GF-D8 (cell line): ENCODE measurements at places on chromosomes 3 and 15.

GRCh38 chr3:192653862-192654261 lies 73.5 kb downstream of the FGF12 start:
- no peak for DNase-seq

DNA sequence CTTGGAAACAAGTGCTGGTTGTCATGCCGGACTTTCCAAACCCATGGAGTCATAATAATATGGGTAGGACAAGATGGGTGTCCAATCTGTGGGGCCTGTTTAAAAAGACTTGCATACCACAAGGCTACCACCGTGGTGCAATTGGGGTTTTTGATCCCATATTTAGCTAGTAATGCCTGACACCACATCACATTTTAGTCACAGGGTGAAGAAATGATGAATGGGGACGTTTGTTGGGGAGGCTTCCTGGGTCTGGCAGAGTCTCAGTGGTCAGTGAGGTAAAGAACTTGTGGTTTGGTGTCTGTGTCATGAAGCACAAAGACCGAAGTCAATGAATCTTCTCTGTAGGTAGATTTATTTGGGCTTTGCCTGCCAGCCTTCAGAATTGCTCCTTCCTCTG lies 31.0 kb downstream of the P3H2 start:
- DNase-seq, result no peak

GRCh38 chr3:136141891-136142290 lies 54.2 kb downstream of the MSL2 start:
- no peak for DNase-seq

DNA sequence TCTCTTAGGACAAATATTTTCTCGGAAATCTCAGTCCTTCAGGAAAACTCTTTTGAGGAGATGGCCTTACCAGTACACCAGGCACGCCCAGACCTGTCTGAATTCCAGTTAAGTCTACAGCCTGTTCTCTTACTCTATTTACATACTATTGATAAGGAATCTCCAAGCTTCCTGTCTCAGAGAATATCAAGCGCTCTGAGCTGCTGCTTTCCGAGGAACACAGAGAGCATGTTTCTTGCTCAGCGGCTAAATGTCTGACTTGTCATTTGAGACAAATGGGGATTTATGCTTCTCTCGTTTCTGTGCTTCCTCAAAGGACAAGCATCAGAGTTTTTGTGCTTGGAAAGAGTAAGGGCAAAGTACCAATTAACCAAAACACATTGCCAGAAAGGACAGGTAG lies 112.4 kb upstream of the CCDC54 start:
- DNase-seq, result no peak

DNA sequence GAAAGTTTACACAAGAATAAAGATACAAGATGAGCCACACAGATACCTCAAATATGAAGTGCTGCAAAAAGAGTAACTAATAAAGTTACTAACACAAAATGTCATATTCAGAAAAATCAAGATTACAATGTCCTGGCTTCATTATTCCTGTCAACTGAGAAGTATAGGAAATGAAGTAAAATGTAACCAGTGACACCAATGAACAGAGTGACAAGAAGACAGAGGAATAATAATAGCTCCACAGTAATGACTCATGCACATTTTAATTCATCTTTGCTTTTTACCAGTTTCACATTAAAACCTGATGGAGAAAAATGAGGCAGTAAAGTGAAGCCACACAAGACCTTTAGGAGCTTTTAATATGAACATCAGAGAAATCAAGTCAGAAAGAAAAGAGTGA lies 214.1 kb downstream of the ZBBX start:
- no peak for DNase-seq

- no peak for DNase-seq
These were observed 1005.2 kb upstream of the CADM2 start for GRCh38 chr3:83953417-83954089.

DNA sequence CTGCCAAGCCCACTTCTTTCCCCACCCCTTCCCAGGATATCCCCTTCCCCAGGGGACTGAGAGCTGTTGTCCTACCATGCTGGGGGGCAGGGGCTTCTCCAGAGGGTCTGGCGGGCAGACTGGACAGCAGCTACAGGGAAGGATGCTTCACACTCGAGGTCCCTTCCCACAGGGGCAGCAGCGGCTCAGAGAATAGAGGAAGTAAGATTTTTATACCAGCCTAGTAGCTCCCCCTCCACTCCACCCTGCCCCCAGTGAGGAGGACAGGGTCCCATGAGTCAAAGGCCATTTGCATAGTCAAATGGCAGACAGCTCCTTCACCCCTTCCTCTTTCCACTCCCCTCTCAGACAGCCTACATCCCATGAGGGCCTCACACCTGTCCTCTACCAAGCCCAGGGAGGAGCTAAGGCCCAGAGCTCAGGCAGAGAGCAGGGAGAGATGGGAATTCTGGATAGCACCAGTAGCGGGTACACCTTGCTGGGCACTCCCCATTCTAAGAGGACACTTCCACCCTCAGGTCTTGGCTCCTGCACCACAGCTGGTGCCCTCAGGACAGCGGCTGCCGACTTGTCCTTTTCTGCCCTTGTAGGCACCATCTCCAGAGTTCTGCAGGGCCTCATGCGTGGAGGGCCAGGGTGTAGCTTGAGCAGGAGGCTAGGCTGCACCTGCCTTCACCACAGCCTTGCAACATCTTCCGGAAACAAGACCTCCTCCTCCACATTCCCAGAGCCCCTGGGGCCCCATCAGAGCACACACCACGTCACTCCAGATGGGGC lies at the start of gene TLR9:
Gene TLR9 (minus strand): TSS at position 194 of the 777 bp plus-strand sequence. CDS start 116 bp downstream, at position 78.
- peak; percentile 95 for DNase-seq

DNA sequence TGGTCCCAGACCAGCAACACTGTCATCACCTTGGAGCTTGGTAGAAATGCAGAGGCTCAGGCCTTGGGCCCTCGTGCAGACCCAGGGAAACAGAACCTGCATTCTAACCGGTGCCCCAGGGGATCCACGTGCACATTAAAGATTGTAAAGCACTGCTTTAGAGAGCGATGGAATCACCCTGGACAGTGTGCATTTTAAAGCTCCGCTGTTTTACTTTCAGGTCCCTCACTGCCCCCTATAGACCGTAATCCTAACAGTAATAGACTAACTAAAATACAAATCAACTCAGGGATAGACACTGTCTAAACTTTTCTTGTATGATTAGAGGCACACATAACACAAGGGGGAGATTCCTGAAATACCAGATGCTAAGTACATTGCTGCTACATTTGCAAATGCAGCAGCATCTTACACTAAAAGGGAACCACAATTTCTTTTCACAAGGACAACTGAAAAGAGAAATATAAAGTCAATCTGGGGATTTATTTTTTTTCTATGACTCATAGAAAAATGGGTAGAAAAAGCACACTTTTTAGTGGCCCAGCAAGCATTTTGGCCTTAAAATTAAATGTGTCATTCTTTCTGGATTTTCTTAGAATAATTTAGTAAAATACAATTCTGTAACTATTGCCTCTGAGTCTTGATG lies 10.5 kb upstream of the SH3GL3 start:
- no peak for DNase-seq

DNA sequence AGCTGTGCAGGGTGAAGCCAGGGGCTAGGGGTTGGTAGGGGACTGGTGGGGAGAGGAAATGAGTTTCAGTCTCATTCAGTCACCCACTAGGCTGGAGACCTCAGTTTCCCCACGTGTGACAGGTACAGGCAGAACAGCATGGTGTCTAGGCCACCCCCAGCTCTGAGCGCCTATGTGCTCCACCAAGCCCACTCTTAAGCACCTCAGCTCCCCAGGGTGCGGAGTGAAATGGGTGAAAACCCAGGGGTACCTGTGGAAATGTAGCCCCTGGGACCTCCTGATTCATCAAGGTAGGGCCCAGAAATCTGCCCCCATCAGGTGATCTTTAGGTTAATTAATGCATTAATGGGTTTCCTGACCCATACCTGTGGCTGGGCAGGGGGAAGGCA lies 3.7 kb downstream of the ATP2B2 start:
- no peak for DNase-seq

DNA sequence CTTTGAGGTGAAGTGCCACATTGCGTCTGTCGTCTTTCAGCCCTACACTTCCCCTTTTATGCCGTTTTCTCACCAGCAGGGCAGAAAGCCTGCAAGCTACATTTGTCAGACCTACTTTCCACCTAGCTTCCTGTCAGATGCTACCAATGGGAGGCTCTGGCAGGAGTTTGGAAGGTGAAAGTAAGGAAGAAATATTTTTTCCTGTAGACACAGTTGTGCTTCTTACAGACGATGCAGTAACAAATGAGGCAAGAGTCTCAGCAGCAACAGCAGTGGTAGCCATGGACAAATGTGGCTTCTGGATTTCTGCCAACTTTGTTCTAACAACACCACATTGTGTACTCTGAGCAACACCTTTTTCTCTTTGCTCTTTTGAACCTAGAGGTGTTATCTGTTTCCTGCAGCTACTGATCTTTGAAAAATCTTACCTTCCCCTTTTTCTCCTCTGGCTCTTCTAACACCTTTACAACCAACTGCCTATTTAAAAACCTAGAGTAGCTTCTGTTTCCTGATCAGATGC lies 70.6 kb upstream of the STT3B start:
- peak; percentile 74 for DNase-seq

- DNase-seq, result no peak
These were observed 93.0 kb downstream of the MEIS2 start for GRCh38 chr15:37007301-37007700.

- peak; percentile 25 for DNase-seq
These were observed 55.6 kb downstream of the CCR3 start for GRCh38 chr3:46297658-46298423.
